ENCODE measurements at places on chromosomes 1 and 21. TPM values are rescaled to one million over a fixed set of nuclear protein-coding genes. Genes with fewer than 3 reads are reported as not detected.

FABP3 gene
- 9.0 TPM for total RNA-seq

NR5A2 gene
- 14.3 TPM for total RNA-seq

ADGRL4 gene
- 82.2 TPM for total RNA-seq

ARID1A gene
- 8.8 TPM for total RNA-seq

PTGER3 gene
- 0.32 TPM for total RNA-seq

NUP210L gene
- not detected for total RNA-seq

ITLN1 gene
- not detected for total RNA-seq

LEFTY2 gene
- not detected for total RNA-seq

IFI44 gene
- total RNA-seq: 324 TPM

TRIM58 gene
- total RNA-seq: 0.32 TPM

AKR7A3 gene
- total RNA-seq: 0.30 TPM

IFNLR1 gene
- not detected for total RNA-seq

KIF26B gene
- total RNA-seq: 0.32 TPM

LENEP gene
- not detected for total RNA-seq

SLAMF7 gene
- total RNA-seq: not detected

LRRC8D gene
- 15.6 TPM for total RNA-seq

OR6K3 gene
- not detected for total RNA-seq

CFAP74 gene
- not detected for total RNA-seq
